KG1 (cell line): ENCODE measurements at places on chromosomes 5 and 9.

DNA sequence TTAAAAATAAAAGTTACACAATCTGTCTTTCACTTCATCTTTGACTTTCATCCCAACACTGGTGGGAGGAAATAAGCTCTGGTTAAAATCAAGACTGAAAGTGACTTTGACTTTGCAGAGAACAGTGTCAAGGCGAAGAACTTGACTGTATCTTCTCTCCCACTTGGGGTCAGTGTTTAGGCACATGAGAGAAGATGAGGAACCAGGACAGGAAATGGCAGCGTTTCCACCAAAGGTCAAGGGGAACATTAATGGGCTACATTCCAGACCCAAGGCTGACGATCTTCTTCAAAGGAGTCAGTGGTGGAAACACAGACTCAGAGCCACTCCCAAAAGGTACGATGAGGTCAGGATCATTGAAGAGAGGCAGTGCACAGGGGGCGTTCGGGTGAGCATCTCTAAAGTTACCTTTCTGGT is 409.5 kb downstream of the ARHGEF28 start:
- DNase-seq: no peak

DNA sequence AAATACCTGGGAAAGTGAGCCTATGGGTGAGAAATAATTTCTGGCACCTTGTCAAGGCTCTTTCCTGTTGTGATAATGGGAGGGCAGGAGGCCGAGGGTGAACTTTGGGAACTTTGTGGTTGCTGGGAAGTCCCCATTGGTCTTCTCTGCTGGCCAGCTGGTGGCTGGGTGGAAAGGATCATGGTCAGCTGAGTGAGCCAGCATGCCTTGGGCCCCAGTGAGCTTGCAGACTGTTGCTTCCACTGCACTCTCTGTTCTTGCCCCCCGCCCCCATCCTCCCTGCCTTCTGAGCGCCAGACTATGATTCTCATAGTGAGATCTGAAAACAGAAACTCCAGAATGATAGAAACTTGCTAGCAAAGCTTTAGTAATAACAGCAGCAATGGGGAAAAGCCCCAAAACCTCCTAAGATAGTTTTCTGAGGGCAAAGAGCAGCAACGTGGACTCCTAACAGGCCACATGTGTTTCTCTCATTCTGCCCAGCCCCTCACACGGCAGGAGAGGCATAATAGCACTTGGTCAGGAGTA is 139.2 kb upstream of the SMARCA2 start:
- DNase-seq: no peak

GRCh38 chr9:114499528-114499927 is 5.7 kb downstream of the WHRN start:
- DNase-seq: no peak

GRCh38 chr9:90069085-90069484 is 464.3 kb downstream of the GADD45G start:
- no peak for DNase-seq

DNA sequence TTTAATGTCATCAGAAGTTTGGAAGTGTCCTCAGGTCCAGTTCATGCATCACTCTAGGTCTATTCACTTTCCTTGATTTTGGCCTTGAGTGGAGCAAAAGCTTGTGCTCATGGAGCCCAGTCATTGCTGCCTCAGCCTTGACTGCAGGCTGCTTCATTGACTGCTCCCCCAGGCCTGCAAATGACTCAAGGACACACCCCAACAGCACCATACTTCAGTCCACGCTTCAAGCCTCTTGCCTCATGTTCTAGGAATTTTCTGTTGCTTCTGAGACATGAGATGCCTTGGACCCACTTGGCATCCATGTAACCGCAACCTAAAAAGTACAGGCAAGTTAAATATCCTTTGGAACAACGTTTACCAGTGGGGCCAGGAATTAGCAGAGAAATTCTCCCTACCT is 193.7 kb downstream of the PIK3R1 start:
- no peak for DNase-seq

DNA sequence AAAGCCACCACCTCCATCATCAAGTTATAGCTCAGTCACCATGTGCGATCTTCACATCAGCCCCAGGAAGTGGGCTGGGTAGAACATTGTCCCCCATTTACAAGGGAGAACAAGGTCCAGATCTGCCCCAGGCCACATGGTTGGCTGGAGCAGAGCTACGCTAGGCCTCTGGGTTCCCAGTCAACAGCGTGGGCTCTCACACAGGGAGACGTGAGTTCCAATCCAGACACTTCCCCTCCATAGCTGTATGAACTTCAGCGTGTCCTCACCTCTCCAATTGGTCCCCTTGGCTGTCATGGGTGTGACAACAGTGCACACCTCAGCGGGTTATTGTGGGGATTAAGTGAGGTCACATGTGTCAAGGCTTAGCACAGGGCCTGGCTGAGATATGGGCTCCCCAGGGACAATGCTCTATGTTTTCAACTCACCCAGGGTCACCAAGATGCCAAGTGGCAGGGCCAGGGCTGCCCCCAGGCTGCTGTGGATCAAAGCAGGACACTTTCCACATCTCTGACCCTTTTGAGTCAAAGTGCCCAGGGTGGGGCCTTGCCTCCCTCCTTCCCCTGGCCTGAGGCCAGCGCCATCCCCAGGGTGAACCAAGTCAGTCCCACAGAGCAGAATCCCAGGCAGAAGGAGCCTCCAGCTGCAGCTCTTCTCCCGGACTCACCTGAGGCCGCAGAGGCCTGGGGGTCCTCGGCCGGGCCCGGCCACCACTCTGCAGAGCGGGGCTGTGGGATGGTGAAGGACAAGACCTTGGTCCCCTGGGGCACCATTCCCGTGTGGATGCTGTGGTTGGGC is 19.8 kb downstream of the AKNA start:
- no peak for DNase-seq
